CD4-positive, alpha-beta T cell (primary cell): ENCODE measurements at places on chromosomes 7 and 10.
A peak's percentile ranks its signal among the peaks of the same experiment; 100 is the strongest.

GRCh38 chr7:28176174-28176573 is 4.4 kb downstream of the JAZF1 start:
- DNase-seq: no peak

GRCh38 chr7:128794020-128794419 is 2.3 kb downstream of the CCDC136 start:
- DNase-seq: peak; percentile 12

DNA sequence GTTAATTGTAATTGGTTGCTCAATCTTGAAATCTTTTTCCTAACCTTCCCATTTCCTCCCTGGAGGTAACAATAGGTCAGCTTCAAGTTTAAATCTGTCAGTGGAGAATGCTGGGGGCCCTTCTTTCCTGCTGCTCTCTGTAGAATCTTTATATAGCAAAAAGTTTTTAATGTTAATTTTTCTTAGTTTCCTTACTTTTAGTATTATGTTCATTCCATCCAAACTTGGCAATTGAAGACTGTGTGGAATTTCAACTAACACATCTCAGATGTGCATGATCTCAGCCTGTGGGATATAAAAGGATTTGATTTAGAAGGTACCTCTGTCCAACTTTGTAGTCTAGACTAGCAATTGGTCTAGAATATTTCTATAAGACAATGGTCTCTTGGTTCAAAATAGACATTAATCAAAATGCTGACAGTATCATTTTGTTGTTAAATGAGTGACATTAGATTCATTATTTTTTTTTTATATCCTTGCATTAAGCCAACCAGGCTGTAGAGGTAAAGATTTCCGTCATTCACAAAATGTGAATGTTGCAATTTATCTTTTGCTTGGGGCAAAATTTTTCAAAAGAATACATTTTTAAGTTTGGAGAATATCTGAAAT is 100.4 kb upstream of the SEMA3A start:
- DNase-seq: no peak

- no peak for DNase-seq
Measured at GRCh38 chr10:79266543-79267312, 80.5 kb upstream of the PPIF start.

DNA sequence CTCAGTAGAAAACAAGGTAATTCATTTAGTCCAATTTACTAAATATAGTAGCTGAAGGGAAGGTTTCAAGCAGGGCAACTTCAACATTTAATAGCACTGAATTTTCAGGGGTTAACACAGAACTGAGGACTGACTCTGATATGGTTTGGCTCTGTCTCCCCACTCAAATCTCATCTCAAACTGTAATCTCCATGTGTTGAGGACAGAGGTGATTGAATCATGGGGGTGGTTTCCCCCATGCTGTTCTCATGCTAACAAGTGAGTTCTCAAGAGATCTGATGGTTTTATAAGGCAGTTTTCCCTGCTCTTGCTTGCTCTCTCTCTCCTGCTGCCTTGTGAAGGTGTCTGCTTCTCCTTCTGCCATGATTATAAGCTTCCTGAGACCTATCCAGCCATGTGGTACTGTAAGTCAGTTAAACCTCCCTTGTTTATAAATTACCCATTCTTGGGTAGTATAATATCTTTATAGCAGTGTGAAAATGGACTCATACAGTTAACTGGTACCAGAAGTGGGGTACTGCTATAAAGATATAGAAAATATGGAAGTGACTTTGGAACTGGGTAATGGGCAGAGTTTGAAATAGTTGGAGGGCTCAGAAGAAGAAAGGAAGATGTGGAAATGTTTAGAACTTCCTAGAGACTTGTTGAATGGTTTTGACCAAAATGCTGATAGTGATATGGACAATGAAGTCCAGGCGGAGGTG is 9.8 kb upstream of the UMAD1 start:
- DNase-seq: no peak

GRCh38 chr10:78602201-78602932 is 466.4 kb upstream of the ZMIZ1 start:
- no peak for DNase-seq

- DNase-seq: no peak
Measured at GRCh38 chr10:95308389-95309302, 17.8 kb upstream of the PDLIM1 start.

GRCh38 chr7:127918130-127918529 is 113.1 kb downstream of the LRRC4 start:
- DNase-seq: no peak

GRCh38 chr10:55398497-55398882 is 597.5 kb upstream of the PCDH15 start:
- no peak for DNase-seq

- DNase-seq: peak; percentile 24
Measured at GRCh38 chr10:6579183-6579903, 733 bp downstream of the PRKCQ start.

DNA sequence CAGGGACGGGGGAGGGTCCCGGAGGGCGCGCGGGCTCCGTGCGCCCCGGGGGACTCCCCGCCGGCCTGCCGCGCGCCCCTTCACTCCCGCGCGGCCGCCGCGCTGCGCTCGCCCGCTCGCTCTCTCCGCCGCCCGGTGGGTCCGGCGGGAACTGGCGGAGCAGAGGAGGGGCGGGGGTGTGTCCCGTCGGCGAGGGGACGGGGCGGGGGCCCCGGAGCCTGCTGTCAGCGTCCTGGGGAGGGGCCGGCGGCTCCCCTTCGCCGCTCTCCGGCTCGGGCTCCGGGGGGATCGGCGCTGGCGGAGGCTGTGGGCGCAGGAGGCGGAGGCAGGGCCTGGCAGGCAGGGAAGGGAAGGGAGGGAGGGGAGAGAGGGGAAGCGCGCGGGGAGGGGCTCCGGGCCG is at the start of gene SH3PXD2A:
Gene SH3PXD2A (minus strand): TSS at position 153 of the 400 bp plus-strand sequence. CDS start 310 bp downstream, outside the sequence.
- DNase-seq: peak; percentile 54

DNA sequence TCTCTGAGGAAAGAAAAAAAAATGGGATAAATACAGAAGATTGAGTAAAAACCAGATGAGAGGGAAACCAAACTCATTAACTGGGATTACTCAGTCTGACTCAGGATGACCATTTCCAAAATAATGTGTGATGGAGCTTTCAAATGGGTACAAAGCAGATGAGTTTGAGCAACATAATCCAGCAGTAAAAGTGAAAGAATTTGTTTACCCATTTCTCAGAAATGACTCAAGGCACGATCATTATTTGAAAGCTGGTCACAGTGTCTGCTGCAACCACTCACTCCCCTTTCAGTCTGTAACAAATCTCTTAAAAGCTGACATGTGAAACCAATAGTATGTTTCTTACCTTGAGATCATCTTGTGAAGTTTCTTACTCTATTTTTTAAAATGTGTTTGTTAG is 104.7 kb upstream of the KLF14 start:
- DNase-seq: no peak

- DNase-seq: no peak
Measured at GRCh38 chr7:54956865-54957264, 62.0 kb upstream of the EGFR start.

GRCh38 chr7:48540746-48541145 is 369.5 kb downstream of the ABCA13 start:
- no peak for DNase-seq

- DNase-seq: no peak
Measured at GRCh38 chr10:52077814-52078213, 236.3 kb upstream of the DKK1 start.

- DNase-seq: no peak
Measured at GRCh38 chr10:61825001-61825400, 76.5 kb upstream of the ARID5B start.

- no peak for DNase-seq
Measured at GRCh38 chr10:436911-437665, 252.4 kb downstream of the DIP2C start.

DNA sequence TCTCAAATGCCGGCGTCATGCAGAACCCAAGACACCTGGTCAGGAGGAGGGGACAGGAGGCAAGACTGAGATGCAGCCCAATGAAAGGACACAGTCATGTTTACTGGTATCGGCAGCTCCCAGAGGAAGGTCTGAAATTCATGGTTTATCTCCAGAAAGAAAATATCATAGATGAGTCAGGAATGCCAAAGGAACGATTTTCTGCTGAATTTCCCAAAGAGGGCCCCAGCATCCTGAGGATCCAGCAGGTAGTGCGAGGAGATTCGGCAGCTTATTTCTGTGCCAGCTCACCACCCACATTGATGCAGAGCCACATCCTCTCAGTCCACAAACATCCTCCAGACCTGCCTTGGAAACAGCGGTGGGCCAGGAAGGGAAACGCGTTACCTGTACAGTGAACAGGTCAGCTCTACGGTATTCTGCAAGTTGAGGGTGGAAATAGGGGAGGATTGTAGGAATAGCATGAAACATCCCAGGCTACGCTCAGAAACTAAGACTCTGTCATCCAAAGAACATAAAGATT is 133.1 kb upstream of the PRSS1 start:
- no peak for DNase-seq

DNA sequence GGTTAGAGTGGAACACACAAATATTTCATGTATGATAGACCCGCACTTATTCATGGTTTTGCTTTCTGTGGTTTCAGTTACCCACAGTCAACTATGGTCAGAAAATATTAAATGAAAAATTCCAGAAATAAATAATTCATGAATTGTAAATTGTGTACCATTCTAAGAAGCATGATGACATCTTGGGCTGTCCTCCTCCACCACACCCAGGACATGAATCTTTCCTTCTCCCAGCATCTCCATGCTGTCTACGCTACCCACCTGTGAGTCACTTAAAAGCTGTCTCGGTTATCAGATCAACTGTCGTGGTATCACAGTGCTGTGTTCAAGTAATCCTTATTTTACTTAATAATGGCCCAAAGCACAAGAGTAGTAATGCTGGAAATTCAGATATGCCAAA is 419.6 kb upstream of the NRP1 start:
- no peak for DNase-seq

GRCh38 chr7:74059681-74060588 is 23.7 kb upstream of the LIMK1 start:
- no peak for DNase-seq

DNA sequence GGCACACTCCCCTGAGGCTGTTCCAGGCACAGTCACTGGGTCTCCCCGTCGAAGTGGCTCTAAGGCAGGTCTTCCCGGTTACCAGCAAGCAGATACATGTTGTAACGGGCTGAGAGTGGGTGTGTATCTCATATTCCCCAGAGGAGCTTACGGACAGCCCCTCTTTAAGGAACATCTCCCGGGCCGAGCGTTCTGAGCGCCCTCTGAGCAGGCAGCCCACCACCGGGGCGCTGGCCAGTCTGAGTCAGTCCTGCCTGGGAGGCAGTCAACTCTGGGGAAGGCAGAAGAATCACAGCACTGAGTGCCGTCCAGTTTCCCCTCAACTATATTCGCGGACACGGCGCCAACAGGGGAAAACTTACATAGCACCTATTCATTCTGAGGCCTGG is 117.4 kb downstream of the LHPP start:
- DNase-seq: no peak

- peak; percentile 44 for DNase-seq
Measured at GRCh38 chr10:118662228-118663035, 67.0 kb upstream of the PRLHR start.

DNA sequence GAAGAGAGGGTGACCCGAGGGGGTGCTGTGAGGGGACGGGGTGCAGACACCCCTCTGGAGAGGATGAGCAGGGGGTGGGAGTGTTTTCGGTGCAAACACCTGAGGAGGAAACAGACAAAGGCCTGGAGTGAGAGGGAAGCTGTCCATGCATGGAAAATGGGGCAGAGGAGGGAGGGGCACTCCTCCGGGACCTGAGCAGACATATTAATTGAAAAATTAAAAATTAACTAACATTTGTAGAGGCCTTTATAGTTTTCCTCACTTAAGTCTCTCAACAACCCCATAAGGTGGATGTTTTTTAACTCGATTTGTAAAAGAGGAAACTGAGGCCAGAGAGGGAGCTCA is 1.2 kb downstream of the VPS37D start:
- no peak for DNase-seq

DNA sequence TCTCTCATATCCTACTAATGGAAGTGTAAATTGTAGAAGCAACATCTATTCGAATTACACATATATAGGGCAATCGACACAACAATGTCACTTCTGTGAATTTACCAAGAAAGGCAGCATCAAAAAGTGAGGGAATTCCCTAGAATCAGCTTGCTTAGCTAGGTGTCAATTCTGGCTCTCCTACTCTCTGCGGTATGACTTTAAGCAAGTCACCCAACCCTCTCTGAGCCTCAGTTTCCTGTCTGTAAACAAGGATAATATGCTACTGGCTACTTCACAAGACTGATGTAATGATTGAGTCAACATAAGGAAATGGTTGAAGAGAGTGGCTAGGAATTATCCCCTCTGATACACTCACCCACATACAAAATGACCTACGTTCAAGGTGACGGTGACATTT is 19.4 kb downstream of the CCDC6 start:
- no peak for DNase-seq

DNA sequence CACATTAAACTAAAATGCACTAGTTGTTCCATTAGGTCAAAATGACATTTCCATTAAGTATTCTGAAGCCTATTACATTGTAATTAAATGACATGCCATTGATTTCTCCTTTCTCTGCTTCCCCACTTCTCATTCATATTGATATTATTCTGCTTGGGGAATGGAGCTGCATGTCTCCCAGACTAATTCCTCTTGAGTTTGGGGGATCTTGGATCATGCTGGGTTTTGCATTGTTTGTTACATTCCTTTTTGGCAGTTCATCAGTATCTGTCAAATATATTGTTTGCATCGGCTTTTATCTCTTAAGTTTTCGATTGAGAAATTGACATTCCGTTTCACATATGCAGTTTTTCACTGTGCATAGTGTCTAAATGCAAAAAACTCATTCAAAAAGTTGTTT is 65.1 kb upstream of the CYP26C1 start:
- DNase-seq: no peak

GRCh38 chr10:44030738-44031137 is 354.2 kb downstream of the CXCL12 start:
- DNase-seq: no peak

DNA sequence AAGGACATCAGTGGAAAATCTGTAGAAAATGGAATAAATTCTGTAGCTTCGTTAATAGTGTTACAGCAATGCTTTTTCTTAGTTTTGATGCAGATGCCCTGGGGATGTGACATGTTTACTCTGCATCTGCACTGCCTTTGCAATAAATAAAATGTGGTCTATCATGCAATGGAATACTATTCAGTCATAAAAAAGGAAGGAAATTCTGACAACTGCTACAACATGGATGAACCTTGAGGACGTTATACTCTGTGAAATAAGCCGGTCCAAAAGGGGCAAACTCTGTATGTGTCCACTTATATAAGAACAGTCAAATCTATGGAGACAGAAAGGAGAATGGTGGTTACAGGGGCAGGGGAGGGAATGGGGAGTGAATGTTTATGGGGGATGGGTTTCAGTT is 13.5 kb downstream of the GRIFIN start:
- DNase-seq: no peak

GRCh38 chr10:112195224-112195623 is 11.7 kb upstream of the GPAM start:
- DNase-seq: no peak

DNA sequence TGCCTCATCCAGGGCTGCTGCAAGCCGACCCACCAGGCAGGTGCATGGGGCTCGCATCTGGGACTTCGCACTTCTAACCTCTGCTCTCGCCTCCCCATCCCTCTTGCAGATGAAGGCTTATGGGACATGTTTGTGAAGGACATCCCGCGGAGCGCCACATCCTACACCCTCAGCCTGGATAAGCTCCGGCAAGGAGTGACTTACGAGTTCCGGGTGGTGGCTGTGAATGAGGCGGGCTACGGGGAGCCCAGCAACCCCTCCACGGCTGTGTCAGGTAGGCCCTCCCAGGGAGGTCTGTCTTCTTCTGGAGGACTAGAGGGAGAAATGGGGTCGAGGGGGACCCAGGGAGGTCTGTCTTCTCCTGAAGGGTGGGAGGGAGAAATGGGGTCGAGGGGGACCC is 448.9 kb upstream of the FOXK1 start:
- DNase-seq: no peak
